ENCODE measurements at places on chromosomes 11 and 22.

DNA sequence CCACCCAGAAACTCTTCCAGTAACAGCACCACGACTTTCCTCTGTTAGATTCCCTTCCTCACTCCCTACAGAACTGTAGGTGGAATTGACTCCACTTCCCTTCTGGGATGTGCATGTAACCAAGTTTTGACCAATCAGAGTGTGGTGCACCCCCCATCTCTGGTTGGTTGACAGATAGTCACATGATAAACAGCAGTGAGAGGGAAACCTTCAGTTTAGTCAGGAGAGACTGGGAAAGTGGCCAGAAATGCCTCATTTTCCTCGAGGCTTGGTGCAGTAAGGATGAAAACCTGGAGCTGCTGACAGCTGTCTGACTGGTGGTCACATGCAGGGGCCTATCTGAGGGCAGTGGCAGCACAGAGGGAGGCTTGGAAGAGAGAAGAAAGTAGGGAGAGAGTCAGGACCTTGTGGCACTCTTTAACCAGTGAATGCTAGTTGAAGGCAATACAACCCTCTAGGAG is 67.3 kb upstream of the GRK3 start:
- no peak for DNase-seq

DNA sequence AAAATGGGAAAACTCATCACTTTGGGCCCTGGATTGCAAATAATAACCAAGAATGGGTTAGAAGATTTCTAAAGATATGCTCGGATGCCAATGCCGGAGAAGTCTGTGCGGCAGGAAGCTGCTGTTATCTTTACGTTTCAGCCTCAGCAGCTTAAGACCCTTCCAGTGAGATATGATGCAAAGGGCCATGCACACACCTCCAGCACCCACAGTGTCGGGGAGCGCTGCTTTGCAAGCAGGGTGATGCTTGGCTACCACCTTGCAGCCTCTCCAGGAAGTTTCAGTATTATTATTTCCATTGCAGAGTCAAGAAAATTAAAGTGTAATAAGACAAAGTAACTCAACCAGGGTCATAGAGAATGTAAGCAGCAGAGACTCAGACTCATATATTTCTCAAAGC is 37.3 kb downstream of the LARGE1 start:
- DNase-seq = no peak

GRCh38 chr11:131823772-131824171 is 453.4 kb downstream of the NTM start:
- DNase-seq = no peak

GRCh38 chr22:39336411-39336810 is 13.4 kb upstream of the SYNGR1 start:
- DNase-seq = no peak

GRCh38 chr22:47495110-47495509 is 732.7 kb downstream of the TBC1D22A start:
- no peak for DNase-seq

DNA sequence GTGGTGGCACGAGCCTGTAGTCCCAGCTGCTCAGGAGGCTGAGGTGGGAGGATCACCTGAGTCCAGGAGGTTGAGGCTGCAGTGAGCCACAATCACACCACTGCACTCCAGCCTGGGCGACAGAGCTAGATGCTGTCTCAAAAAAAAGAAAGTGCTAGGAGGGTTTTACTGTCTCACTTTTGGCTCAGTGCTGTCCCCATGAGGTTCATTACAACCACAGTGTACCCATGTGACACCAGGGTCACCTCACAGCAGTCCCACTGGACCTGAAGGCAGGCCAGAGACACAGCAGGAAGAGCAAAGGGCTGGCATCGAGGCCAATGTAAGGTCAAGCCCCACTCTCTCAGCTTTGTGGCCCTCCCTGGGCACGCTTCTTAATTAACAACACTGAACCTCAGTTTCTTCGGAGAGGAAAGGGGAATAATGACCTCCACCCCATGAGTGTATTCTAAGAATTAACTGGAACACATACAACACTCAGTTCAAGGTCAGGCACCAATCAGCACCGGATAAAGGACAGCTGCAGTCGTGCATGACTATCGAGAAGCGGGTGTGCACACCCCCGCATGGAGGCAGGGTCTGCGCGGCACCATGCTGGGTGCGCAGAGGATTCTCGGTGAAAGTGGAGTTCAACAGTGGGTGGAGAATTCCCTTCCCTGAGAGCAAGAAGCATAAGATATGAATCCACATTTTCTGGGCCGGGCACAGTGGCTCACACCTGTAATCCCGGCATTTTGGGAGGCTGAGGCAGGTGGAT is 30.9 kb upstream of the BAIAP2L2 start:
- no peak for DNase-seq

- DNase-seq = no peak
Observed at GRCh38 chr11:66042227-66042995, 6.5 kb downstream of the GAL3ST3 start.

DNA sequence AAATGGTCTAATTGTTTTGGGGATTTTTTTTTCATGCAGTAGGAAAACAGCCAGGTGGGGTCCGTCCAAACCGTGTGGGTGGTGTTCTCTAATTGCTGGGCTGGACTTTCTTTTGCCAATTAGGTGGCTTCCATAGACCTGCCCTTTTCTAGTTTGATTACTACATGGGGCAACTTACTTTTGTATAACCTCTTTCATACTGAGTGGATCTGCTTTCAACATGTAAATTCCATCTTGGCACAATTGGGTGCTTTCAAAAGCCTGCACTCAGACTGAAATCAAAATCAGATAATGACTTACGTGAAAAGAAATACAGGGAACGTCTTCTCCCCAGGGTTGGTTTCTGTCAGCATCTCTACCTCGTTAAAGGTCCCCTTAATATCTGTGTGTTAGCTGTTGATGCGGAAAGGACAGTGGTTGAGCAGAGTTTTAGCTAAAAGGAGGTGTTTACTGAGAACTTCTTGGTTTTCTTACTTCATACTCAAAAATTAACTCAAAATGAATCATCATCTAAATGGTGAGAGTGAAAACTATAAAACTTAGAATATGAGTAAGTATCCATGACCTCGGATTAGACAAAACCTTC is 72.1 kb downstream of the BARX2 start:
- DNase-seq = no peak

GRCh38 chr22:22816171-22816514 is 71.5 kb upstream of the IGLL5 start:
- no peak for DNase-seq

GRCh38 chr11:119743006-119743405 is 14.0 kb upstream of the NECTIN1 start:
- DNase-seq = no peak

DNA sequence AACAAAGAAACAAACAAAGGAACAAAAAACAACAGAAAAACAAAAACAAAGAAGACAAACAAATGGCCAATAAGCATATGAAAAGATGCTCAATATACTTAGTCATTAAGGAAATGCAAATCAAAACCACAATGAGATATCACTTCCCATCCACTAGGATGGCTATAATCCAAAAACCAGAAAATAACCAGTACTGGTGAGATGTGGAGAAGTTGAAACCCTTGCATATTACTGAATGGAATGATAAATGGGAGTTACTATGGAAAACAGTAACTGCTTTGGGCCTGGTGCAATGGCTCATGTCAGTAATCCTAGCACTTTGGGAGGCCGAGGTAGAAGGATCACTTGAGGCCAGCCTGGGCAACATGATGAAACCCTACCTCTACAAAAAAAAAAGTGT is 44.9 kb upstream of the RBFOX2 start:
- no peak for DNase-seq

DNA sequence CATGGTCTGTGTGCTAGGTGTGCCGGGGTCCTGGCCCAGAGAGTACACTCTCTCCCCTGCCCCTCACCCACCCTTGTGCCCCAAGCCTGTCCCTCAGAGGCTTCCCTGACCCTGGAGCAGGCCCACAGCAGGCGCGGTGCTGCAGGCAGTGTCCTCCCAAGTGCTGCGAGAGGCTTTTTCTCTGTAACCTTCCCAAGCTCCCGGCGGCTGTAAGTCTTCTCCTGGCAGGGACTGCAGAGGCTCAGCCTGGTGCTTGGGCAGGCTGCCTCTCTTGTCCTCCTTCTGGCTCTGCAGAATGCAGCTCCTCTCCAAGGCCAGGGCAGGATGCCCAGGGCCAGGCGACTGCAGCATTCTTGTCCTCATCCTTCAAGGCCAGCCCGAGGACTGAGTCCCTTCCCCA is 15.9 kb downstream of the RFPL1 start:
- no peak for DNase-seq

- no peak for DNase-seq
Observed at GRCh38 chr22:48640890-48641841, 1186.5 kb downstream of the BRD1 start.

GRCh38 chr11:116930586-116930985 is 93.2 kb upstream of the APOA1 start:
- no peak for DNase-seq

DNA sequence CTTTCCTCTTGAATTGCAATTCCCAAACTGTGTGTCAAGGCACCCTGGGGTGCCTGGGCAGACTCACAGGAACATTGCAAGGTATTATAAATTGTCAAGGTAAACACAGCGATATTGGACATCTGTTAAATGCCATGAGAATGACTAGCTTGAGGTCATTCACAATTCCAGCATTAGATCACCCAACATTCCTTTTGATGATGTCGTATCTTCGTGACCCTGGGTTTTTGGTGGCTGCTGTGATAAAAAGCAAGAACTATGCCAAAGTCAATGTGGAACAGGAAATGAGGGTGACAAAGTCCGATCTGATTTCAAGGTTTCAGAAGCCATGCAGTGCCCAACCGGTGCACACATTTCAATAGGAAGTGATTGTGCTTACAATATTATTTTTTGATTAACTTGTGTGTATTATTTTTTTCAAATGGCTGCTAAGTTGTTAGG is 458.4 kb downstream of the MIAT start:
- DNase-seq = no peak

DNA sequence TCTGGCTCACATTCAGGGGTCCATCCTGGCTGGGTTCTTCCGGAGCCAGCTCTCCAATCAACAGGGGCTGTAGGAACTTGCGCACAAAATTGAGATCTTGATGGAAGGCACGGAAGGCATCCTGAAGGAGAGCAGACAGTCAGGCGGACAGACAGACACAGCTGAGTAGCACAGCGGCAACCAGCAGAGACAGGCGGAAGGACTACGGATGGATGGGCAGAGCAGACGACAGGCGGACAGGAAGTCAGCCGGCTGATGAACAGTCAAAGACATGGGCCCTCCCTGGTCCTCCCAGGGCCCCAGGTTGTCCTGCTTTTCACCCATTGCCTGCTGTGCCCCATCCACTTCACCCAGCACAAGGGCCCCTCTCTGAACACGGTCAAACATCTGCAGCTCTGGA is 11.3 kb downstream of the FADS3 start:
- DNase-seq = no peak

- DNase-seq = no peak
Observed at GRCh38 chr11:122094836-122095235, 21.2 kb downstream of the BLID start.

- no peak for DNase-seq
Observed at GRCh38 chr22:30891781-30892180, 76.8 kb downstream of the MORC2 start.

DNA sequence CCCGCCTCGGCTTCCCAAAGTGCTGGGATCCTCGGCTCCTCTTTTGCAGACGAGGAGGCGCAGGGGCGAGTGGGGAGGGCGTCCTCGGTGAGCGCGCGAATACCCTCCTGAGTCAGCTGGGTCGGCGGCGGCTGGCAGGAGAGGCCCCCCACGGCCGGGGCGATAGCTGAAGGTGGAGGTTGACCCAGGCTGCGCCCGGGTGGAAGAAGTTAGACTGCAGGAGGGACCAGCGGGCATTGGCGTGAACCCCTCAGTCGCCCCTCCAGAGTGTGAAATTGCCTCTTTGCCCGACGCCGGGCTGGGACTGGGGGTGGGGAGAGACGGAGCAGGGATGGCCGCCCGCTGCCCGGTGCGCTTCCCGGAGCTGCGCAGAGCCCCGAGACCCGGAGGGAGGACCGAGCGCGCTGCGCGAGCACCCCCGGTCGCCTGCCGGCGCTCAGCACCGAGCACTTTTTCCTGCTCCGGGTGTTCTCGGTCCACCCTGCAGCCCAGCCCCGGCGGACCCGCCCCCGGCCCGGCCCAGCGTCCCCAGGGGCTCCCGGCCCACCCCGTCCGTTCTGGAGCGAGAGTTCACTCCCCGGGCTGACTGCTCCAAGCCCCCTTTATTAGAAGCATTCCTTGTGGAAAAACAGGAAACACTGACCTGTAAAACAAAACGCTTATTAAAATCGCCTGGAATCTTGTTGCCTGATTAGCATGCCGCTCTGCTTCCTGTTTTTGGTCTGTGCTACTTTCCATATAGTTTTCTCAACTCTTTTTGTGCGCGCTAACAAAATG is 13.7 kb upstream of the CPT1A start:
- DNase-seq = no peak

DNA sequence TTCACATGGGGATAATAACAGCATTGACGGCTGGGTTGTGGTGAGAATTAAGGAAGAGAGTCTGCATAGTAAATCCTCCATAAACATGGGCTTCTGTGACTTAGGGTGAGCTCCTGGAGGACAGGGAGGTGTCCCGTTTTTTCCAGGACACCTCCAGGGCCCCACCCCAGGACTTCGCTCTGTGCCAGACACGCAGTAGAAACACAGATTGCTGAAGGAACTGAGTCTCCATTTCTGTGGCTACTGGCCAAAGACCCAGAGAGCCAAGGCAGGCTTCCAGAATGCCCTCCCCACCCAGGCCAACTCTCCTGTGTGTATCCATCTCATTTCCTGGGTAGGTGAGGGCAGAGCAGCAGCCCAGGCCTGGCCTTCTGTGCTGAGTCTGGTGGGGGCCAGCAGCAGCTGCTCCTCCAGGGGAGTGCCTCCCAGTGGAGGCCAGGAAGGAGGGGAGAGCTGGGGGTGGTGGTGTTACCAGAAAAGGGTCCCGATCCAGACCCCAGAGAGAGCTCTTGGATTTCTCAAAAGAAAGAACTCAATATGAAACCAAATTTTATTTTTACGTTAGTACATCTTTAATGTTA is 9.5 kb upstream of the RFPL3 start:
- DNase-seq = no peak

DNA sequence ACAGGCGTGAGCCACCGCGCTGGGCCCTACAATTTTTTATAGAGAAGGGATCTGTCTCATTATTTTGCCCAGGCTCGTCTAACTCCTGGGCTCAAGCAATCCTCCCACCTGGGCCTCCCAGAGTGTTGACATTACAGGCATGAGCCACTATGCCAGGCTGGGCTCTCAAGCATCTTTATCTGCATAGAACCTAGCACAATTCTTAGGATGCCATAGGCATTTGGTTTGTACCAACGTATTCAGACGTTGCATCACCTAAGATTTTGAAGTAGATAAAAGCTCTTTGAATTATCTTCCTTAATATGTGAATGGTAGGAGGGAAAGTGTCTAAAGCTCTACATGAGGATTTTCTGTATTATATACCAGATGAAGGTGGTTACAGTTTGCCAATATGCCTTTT is 30.5 kb downstream of the RTN3 start:
- DNase-seq = no peak

DNA sequence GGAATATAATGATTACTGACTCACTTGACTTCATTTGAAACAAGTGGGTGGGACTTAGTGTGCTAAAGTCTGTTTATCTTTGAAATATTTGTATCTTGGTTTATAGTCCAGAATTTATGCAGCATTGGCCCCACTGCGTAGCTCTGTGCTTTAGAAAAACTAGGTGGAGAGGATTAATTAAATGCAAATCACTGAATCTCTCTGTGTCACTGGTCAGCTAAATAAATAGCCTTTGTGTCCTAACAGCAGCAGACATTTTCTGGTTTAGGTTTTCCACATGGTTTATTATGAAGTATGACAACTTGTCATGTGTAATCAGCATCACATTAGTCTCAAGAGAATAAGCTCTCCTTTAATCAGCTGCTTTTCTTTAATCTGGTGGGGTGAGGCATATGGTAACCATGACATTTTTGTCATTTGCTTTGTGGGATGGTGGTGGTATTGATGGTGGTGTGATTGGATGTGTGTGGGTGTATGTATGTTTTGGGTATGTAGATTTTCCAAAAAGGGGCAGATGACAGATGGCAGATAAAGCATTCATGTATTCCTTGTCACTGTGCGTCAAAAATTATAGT is 33.9 kb downstream of the BCL2L13 start:
- no peak for DNase-seq

Data from 8988T (cell line).